HuH-7 (cell line): ENCODE measurements at places on chromosomes 5 and 9.

- DNase-seq = no peak
Measured at GRCh38 chr5:107529618-107530017, 141.1 kb downstream of the EFNA5 start.

GRCh38 chr5:123882965-123883345, 371.0 kb downstream of the CSNK1G3 start:
- peak; percentile 10 for DNase-seq

DNA sequence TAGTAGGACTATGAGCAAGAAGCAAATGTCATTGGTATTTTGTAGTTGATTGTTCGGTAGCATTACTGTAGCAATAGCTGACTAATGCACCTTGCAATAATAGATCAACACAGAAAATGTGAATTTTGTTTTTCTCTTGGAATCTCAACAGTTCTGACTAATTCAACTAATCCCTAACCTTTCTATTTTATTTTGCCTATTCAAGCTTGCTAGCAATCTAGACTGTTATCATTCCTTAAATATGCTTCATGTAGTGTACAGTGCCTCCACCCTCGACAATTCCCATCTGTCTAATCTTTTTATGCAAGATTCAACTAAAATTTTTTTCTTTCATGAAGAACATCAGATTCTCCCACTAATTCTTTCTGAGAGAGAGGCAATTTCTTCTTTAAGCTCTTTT, 570.6 kb downstream of the PDE4D start:
- no peak for DNase-seq

- peak; percentile 1 for DNase-seq
Measured at GRCh38 chr5:104084896-104085295, 522.3 kb upstream of the NUDT12 start.

DNA sequence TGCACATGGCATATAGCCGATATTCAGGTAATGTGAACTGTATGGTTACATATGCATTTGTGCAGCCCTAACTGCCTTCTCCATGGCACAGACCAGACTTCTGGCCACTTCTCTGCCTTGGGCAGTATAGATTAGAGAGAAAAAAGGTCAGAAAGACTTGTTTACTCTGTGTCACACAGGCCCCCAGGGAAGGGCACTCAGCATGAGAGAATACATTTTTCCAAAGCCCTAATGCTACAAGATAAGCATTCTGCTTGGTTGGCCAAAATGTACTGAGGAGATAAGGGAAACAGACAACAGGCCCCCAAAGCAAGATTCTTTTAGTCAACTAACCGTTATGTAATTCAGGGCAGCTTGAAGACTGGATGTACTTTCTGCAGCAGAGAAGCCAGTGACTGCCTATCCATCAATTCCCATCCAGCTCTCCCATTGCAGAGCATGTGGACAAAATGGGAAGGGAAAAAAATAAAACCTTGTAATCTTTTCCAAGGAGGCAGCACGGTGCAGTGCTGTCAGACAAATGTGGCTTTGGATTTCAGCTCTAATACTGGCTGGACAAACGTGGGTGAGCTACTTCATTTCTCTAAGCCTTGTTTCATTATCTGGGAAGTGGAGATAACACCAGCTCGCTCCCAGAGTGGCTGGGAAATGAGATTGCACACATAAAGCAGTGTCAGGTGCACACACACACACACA, 205.9 kb downstream of the NSG2 start:
- no peak for DNase-seq

DNA sequence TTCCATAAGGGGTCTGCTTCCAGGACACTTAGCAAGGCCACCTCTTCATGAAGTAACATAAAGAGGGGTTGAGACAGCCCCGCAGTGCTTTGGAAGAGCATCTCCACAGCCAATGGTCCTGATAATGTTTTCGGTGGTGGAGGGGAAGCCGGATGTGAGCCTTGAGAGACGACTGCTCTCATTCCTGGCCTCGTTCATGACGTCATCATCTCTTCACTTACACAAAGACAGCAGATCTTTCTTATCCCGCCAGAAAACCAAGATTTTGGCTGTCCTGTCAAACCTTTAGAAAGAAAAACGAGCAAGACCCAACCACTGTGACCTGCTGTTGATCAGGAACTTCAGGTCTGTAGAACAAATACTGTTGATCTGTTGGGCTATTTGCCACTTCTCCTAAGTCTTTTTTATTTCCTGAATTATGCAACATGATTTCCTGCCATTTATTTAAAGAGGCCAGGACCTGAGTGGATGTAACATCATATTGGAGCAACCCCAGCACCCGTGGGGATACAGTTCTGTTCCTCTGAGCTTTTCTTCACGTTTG, 89.0 kb upstream of the IRX2 start:
- no peak for DNase-seq

DNA sequence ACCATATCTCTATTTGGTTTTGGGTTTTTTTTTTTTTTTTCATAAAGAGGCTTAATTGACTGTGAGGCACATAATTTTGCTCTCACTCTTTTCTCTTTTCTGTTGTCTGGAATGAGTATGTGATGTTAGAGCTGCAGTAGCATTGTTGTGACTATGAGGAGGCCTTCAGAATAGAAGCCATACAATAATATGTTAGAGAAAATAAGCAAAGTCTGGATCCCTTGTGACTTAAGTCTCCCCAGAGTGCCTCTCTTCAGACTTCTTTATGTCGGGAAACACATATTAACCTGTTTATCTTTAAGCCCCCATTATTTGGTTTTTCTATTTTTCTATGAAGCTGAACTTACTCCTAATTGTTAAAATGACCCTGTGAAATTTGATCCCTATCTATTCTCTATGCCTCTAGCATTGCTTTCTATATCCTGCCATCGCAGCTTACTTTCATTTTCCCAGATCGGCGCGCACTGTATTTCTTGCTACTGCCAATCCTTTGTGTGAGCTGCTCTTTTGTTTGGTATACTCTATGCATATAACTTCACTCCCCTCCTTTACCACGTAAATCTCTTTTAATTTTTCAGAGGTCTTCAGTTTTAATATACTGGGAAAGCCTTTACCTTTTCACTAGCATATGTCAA, 372.5 kb upstream of the KCNN2 start:
- DNase-seq = no peak

GRCh38 chr9:90044710-90045151, 439.9 kb downstream of the GADD45G start:
- DNase-seq = no peak

DNA sequence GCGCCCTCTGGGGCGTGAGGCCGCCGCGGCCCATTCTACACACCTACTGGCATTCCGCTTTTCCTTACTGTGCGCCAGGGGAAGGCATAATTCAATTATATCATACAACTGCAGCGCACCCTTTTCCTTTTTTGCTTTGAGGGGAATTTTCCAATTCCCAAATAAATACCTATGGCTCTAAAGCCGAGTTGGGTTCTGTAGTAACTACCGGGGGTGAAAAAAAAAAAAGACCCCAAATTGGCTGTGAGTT, 34.1 kb upstream of the NFIB start:
- DNase-seq = no peak

- DNase-seq = no peak
Measured at GRCh38 chr5:21007781-21008180, 1019.8 kb upstream of the CDH18 start.
